ENCODE measurements at places on chromosomes 2 and 18.

GRCh38 chr18:9755615-9756014, 47.5 kb downstream of the RAB31 start:
- no peak for DNase-seq

DNA sequence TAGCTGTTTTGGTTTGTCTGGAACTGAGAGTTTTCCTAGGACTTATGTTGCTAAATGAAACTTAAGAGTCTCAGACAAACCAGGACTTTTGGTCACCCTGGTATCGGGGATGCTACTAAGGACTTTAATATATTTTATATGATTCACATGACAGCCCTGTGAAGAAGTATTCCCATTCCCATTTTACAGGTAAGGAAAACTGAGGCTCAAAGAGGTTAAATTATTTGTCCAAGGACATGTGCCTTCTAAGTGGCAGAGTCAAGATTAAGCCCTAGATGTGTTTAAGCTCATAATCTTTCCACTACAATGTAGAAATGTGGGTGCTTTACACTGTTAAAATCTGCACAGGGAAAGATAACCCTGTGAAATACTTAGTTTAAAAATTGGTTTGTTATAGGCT, 77.7 kb upstream of the ATP5MC3 start:
- DNase-seq, result no peak

DNA sequence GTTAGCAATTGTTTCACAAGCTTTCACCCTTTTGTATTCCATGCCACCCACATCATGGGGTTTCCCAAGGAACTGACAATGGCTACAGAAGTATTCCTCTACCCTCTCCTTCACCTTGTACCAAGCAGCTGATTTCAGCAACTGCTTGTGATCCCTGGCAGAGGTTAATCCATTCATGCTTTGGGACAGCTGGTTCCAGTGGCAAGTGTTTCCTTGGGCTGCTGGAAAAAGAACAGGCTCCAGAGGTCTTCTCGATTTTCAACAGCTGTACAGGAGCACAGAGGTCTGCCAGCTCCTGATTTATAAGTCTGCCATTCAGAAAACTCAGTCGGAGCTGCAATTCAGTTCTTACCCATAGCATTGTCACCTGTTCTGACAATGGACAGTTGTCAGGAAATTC, 239.2 kb upstream of the CWC22 start:
- DNase-seq, result no peak

- DNase-seq, result no peak
These were observed 20.3 kb downstream of the MRPL19 start for GRCh38 chr2:75666911-75667310.

DNA sequence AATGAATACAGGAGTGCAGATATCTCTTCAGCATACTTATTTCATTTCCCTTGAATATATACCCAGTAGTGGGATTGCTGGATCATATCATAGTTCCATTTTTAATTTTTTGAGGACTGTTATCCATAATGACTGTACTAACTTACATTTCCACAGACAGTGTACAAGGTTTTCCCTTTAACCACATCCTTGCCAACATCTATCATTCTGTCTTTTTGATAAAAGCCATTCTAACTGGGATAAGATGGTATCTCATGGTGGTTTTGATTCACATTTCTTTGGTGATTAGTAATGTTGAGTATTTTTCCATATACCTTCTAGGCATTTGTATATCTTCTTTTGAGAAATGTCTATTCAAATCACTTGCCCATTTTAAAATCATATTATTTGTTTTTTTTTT, 325.2 kb downstream of the CYP26B1 start:
- DNase-seq, result no peak

DNA sequence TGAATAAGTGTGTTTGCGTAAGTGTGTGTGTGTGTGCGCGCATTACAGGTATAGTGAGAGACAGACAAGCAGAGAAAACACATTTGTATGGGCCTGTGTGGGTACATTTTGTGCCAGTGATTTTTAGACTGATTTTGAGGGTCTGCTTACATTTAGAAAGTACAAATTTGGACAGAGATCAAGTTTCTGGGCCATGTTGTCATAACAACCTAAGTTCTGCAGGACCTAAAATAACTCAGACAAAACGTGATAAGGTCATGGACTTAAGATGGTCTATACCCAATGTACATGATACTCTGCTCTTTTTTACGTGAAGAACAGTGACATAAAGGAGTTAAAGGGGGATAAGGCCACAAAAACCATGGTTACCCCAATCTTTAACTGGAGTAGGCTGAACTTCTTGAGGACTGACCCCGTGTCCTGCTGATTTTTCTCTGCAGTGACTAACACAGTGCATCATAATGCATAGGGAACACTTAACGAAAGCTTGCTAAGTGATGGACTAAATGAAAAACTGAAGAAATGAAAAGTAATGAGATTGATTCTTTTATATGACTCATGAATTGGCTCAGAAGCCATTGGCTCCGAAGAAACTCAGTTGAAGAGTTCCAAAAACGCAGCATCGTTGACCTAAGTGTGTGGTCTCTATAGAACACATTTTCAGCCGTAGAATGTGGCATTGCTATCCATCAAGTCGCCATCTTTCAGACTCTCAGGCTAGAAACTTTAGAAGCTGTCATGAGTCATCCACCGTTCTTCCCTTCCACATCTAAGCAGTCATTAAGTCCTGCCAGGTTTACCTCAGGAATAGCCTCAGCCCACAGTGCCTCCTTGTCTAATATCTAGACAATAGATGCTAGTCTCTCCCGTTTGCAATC, 61.6 kb upstream of the NCOA1 start:
- DNase-seq, result peak; percentile 47

Data from SW480 (cell line).